ENCODE measurements at places on chromosomes 3 and 15.
A peak's percentile ranks its signal among the peaks of the same experiment; 100 is the strongest.

DNA sequence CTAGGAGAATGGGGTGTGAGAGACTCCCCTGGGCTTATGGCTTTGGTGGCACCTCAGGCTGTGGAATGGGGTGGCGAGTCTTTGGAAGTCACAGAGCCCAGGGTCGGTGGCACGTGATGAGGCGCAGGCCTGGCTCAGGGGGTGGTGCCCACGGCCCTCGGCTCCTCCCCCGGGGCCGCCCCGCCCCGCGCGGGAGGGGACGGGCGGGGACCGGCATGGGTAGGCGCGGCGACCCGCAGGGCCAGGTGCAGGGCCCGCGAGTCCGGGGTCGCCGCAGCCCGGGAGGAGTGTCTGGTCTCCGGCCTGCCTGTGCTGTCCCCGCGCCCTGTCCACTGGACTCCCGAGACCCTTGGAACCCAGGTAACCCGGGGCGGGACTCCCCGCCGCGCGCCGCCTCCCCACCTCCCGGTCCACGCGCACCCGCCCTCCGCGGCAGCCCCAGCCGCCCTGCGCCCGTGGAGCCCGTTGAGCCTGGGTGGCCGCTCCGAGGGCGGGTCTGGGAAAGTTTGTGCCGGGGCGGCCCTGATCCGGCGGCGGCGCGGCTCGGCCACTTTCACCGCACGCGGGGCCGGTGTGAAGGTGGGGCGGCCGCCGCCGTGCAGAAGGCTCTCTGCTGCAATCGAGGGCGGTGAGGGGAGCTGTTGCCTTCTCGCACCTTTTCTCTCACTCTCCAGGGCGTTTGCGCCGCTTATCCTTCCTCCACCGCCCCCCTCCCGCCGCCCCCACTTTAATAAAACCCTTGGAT, at the start of gene PAQR5:
Gene PAQR5 (plus strand): TSS at position 216 of the 745 bp plus-strand sequence. CDS start 61,169 bp downstream, outside the sequence.
- no peak for DNase-seq

DNA sequence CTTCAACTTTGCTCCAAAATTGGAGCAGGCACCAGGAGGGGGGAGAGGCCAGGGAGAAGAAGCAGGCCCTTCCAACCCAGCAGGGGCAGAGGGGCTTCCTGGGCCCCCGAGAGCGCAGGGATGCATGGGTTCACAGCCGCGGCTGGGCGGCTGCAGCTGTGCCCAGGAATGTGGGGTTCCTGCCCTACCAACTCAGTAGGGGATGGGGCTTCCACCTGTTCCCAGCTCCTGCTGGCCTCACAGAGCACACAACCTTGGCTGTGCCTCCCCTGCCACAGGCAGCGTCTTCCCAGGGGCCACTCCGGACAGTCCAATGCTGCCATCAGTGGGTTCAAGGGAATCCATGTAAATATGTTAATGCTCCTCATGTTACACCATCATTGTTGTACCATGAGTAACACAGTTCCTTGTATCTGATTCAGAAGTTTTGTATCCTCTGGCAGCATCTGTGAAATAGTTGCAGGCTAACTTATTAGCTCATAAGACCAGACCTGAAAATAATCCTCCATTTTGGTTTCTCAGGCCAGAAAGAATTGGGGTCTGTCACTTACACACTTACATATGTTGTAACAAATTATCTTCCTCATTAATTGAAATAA, 12.1 kb upstream of the SIAH2 start:
- DNase-seq = no peak

GRCh38 chr3:7813365-7813764, 688.3 kb upstream of the LMCD1 start:
- no peak for DNase-seq

DNA sequence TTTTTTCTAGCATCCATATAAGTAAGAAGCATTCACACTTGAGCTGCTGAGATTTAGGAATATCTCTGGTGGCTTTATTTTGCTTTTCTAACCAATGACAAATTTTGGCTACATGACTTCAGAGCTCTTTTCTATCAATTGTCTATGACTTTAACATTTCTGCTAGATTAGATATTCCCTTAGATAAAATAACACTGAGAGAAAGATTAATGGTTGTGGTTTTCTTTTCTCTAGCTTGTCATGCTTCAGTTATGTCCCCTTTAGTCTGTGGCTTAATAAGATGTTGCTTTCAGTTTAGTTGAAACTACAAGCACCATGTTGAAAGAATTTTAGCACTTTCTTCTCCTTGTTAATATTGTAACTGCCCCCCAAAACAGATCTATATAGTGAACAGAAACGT, 665.6 kb upstream of the CCDC54 start:
- no peak for DNase-seq

DNA sequence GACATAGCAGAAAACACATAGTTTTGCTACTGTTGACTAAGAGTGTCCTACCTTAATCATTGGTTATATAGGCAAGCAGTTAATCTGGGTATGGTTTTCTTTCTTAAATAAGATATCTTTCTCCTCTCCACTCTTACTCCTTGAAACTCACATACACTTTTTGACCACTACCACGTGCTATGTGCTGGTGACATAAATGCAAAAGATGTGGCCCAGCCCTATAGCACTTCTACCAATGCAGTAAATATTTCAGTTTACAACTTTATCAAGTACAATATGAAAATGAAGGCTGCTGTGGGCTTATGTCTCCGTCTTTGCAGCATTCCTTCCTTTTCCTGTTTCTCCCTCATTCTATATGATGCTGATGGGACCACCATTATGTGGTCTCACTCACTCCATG, 410.2 kb upstream of the CFAP20DC start:
- no peak for DNase-seq

- no peak for DNase-seq
Measured at GRCh38 chr3:119624002-119624720, 26.5 kb downstream of the PLA1A start.

DNA sequence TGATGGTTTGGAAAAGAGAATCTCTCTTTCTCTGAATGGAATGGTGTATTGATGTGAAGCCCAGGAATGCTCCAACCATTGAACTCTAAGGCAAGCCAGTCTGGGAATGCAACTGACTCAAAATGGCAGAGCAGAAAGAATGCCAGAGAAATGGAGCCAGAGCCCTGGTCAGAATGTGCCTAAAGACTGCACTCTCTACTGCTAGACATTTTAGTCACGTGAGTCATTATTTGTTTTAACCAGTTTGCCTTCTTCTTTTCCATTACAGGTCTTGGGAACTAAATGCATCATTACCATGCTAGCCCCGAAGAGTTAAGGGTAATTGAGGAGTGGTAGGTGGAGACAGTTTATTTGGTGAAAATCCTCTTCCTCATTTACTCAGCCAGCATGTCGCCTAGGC, 67.3 kb upstream of the TRIM42 start:
- DNase-seq = no peak

- DNase-seq = no peak
Measured at GRCh38 chr3:48656061-48656840, 6.4 kb downstream of the CELSR3 start.

- DNase-seq = no peak
Measured at GRCh38 chr15:70210076-70210475, 112.4 kb upstream of the TLE3 start.

DNA sequence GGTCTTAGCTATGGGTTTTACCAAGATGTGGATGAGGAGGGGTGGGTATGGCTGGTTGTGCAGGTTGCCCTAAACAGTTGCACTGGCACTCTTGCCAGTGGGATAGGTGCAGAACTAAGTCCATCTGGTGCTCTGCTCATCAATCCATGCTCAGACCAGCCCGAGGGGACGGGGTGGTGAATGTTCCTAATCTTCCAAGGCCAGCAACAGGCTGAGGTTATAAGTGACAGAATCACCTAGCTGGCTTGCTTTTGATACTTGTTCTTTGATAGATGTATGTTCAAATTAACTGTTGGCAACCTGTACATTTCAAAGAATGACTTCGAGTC, 53.5 kb upstream of the CCR2 start:
- DNase-seq = no peak

DNA sequence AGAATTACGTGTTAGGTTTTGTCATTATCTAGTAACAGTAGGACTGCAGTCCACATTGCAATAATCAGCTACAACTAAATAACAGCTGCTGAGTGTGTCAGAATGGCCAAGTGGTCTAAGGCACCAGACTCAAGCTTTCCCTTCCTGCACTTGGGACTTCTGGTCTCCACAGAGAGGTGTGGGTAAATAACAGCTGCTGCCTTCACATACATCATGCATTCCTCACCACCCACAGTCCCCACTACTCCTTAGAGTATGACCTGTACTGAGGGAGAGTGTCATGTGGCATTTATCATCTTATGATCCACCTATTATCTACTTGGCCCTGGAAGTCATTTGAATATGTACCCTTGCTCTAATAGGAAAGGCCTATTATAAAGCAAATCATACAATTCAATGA, 22.2 kb upstream of the ZMAT3 start:
- DNase-seq = no peak

GRCh38 chr15:40756938-40757337, 1.9 kb upstream of the RMDN3 start:
- DNase-seq = no peak

- no peak for DNase-seq
Measured at GRCh38 chr3:138049157-138049919, 39.4 kb downstream of the CLDN18 start.

DNA sequence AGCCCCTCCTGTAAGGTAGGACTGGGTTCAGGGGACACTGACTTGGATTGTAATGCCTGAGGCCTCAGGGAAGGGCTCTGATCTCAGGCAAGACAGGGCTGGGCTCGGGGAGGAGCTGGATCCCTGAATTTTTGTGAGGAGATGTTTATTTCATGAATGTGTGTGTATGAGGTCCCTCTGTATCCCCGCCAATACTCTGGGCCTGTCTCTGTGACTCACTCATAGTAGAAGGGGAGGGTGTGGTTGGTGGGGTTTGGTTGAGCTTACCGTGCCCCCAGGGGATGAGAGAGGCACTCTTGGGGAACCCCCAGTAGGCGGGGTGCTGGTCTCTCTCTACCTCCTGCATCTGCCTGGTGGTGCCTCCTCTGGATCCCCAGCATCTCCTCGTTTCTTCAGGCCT, 28.1 kb downstream of the RPSA start:
- no peak for DNase-seq

- no peak for DNase-seq
Measured at GRCh38 chr15:57505056-57505715, 86.5 kb upstream of the MYZAP start.

GRCh38 chr3:157134620-157135191, 25.2 kb downstream of the CCNL1 start:
- DNase-seq = no peak

DNA sequence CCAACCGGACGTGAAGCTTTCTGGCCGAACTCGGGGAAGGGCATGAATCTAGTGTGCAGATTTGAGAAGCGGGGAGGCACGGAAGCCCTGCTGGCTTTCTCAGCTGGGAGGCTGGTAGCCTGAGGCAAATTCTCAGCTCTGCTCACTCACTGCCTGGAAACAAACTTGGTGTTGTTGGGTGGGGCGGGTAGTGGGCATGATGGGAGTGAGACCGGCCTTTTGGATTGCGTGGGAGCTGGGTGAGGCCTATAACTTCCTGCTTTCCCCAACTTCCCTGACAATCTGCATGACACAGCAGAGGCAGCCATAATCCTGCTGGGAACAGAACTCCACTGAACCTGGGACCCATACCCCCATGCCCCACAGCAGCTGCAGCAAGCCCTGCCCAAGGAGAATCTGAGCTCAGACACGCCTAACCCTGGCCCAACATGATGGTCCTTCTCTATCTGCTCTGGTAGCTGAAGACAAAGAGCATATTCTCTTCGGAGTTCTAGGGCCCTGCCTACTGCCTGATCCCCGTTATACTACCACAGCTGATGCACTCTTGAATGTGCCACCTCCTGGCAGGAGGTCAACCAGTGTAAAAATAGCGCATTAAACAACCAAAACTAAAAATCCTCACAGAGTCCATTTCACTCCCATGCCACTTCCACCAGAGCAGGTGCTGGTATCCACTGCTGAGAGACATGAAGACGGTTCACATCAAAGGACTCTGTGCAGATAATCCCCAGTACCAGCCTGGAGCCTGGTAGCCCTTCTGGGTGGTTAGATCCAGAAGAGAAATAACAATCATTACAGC, 44.7 kb downstream of the CEP70 start:
- DNase-seq = no peak

GRCh38 chr15:67906382-67906781, 66.5 kb upstream of the RNU6-1 start:
- no peak for DNase-seq

- DNase-seq = no peak
Measured at GRCh38 chr3:39433642-39434041, 27.1 kb downstream of the RPSA start.

GRCh38 chr15:71651750-71652186, 158.6 kb upstream of the NR2E3 start:
- DNase-seq = peak; percentile 16

DNA sequence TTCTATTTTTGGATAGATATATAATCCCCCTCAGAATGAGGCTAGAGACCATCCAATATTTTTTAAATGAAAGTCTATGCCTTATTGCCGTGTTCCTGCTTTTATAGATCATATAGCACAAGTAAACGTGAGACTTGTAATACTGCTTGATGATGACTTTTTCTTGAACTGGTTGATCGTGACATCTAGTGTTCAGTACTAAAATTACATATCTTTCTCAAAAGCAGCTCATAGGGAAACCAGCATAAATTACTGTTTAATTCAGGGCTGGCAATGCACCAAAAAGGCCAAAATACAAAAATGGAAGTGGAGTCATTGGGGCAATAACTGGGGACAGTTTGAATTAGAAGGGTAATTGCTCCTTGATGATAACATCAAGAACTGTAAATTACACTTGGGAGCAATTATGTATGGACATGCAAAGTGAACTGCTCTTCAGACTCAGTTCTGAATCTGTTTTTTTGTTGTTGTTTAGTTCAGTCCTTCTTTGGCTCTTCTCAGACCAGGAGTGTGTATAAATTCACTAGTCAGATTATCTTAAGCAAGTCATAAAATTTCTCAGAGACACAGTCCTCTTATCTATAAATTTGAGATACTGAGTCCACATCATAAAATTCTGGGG, 325.3 kb downstream of the THSD4 start:
- DNase-seq = peak; percentile 35

DNA sequence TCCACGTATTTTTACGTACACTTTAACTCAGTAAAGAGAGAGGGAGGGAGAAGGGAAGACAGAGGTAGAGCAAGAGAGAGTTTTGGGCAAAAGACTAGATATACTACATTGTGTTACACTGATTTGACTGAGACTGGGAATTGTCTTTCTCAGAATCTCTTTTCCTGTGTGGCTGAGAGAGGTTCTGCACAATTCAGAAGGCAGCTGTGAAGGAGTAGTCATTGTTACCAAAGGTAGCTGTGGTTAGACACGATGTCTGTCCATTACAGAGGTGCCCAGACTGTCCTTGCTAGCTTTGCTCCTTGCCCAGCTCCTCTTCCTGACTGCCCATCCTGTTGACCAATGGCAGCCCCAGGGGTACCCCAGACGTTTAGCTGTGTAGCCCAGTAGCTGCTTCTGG, 577.5 kb upstream of the CBLB start:
- DNase-seq = no peak

DNA sequence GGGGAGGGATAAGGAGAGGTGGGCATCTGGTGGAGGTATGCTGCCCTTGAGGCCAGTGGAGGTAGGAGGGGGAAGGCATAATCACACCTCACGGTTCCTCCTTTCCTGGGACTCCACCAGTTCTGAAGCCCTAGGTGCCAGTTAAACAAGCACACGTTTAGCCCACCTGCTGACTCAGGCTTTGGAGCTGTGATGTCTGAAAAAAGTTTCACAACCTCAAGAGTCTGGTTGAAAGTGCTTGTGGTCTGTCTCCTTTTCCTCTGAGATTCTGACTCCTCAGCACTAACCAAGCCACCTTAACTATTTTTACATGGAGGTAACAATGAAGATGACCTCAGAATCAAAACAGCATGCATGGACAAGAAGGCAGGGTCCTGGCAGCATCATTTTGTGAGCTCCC, 23.0 kb downstream of the HPS3 start:
- DNase-seq = no peak

Measured in SHP77 treated with DMSO at 0.1 percent for 48 hours (cell line).